ENCODE measurements at places on chromosomes 6 and 20.

DNA sequence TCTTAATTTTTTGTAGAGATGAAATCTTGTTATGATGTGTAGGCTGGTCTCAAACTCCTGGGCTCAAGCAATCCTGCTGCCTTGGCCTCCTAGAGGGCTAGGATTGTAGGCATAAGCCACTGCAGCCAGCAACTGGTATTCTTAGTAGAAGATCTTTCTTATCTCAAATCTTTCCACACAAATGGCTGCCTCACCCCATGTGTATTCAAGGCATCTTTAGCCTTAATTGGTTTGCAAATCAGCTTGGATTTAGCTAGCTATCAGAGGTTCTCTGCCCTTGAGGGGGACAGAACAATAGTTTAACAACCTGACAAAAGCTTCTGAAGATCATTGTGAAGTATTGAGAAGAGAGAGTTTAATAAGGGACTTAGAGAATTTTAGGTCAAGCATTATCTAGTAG, 17.9 kb upstream of the ABRACL start:
- DNase-seq, result no peak

GRCh38 chr6:124962639-124963415, 590 bp downstream of the RNF217 start:
- DNase-seq, result peak; percentile 22

- DNase-seq, result no peak
Observed at GRCh38 chr20:59825944-59826759, 107.3 kb downstream of the SYCP2 start.

GRCh38 chr6:20021795-20022194, 184.6 kb downstream of the ID4 start:
- DNase-seq, result no peak

- DNase-seq, result peak; percentile 27
Observed at GRCh38 chr6:15481390-15482291, 181.2 kb downstream of the DTNBP1 start.

GRCh38 chr6:106377061-106377540, 16.6 kb downstream of the CRYBG1 start:
- DNase-seq, result no peak

DNA sequence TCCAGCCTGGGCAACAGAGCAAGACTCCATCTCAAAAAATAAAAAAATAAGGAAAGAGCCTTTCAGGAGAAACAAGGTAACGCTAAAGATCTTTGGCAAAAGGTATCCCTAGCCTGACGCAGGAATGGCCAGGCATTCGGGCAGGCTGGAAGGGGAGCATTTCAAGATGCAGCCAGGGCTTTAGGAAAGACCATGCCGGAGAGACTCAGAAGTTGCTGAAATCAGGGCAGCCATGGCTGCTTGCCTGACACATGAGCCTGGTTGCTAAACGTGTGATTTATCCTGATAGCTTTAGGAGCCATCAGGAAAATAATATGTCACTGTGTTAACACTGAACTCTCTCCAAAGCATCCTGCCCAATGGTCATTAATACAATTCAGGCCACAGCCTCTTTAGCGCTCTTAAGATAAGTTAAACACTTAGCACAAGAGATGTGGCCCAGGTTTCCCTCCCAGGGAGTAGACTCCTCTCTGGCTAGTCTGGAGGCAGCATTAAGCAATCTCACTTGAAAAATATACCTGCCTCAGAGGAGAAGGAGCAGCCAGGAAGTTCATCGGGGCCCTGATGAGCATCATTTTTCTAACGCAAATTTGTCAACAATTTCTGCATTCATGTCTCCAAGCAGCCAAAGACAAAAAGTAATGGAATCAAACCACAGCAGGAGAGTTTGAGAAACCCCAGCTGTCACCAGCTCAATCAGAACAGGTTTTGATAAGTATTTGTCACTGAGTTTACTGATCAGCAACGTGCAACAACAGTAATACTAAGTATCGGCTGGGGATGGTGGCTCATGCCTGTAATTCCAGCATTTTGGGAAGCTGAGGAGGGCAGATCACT, 200.0 kb downstream of the ZMYND8 start:
- DNase-seq, result no peak

DNA sequence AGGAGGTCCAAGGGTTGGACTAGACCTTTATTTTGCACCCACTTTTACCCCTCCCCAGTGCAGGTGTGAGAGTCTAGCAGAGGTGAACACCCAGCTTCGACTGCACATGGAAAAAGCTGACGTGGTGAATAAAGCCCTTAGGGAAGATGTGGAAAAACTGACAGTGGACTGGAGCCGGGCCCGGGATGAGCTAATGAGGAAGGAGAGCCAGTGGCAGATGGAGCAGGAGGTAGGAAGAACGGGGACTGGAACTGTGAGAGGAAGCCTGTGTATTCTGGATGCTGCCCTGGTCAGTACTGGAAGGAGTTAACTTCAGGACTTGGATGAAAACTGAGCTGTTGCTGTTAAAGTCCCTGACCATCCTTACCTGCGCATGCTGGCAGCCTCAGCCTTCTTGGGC, 10.6 kb downstream of the CEP250 start:
- DNase-seq, result no peak

DNA sequence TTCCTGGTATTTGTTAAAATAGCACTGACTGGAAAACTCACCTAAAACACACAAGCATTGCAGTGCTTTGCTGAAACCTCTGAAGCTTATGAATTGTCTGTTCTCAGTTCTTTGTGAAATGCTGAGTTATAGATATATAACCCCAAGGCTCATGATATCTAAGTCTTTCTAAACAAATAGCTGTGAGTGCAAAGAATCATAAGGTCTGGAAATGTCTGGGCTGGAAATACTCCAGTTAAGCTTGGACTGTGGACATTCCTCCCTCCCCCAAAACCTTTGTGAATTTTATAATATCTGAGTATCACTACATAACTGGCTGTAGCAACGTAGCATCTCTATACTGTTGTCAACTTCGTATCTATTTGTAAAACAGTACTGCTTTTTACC, 69.1 kb downstream of the CBLN4 start:
- DNase-seq, result no peak

- DNase-seq, result no peak
Observed at GRCh38 chr20:5949943-5950270, 426 bp downstream of the TRMT6 start.

GRCh38 chr6:154874773-154875592, 120.1 kb upstream of the TIAM2 start:
- no peak for DNase-seq

DNA sequence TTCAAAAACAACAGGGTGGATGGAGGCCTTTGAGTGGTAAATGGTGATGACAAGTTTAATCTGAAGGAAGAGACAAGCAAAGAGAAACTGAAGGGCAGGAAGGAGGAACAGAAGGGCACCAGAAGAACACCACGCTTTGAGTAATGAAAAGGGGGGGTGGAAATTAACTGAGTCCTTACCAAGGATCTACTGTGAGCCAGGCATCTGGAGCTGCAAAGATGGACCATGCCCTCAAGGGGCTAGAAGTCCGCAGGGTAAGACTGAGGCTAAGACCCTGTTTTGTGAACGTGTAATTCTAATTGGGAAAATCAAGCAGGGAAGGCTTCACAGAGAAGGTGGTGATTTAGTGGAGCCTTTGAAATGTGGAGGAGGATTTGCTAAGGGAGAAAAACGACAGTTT, 1.6 kb downstream of the NDRG3 start:
- no peak for DNase-seq

GRCh38 chr6:7809346-7809745, 83.4 kb downstream of the BMP6 start:
- no peak for DNase-seq

DNA sequence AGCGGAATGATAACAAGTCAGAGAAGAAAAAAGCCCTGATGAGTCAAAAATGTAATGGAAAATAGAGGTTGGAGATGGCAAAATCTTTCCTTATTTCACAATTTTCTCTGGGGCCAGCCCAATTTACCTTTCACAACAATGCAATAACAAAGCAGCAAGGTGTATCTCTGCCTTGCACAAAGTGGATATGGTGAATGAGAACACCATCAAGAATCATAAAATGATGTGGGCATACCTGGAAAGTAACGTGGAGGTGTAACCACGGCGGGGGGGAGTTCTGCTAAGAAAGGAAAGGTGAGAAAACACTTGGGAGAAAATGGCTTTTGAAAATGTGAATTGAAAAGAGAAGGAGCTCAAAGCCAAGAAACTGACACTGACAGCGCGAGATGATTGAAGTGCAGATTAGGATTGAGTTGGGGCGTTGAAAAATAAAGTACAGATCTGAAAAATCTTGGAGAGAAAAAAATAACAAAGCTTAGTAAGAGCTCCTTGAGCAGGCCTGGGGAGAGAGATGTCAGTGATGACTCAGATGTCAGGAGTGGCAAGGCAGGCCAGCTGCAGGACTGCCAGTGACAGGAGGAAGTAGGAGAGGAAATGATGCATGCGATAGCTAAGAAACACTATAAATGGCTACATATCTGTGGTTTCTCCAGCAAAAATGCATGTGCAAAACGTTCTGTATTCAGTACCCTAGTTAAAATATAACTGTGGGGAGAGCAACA, 26.2 kb downstream of the ARHGAP18 start:
- DNase-seq, result peak; percentile 55

DNA sequence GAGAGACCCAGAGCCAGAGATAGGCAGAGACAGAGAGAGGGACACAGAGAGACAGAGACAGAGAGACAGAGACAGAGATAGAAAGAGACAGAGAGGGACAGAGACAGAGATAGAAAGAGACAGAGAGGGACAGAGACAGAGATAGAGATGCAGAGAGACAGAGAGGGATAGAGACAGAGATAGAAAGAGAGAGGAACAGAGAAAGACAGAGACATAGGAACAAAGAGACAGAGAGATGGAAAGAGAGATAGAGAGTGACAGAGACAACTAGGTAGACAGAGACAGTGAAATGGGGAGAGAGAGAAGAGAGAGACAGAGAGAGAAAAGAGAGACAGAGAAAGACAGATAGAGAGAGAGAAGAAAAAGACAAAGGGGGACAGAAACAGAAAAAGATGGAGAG, 165.4 kb upstream of the FOXQ1 start:
- no peak for DNase-seq

DNA sequence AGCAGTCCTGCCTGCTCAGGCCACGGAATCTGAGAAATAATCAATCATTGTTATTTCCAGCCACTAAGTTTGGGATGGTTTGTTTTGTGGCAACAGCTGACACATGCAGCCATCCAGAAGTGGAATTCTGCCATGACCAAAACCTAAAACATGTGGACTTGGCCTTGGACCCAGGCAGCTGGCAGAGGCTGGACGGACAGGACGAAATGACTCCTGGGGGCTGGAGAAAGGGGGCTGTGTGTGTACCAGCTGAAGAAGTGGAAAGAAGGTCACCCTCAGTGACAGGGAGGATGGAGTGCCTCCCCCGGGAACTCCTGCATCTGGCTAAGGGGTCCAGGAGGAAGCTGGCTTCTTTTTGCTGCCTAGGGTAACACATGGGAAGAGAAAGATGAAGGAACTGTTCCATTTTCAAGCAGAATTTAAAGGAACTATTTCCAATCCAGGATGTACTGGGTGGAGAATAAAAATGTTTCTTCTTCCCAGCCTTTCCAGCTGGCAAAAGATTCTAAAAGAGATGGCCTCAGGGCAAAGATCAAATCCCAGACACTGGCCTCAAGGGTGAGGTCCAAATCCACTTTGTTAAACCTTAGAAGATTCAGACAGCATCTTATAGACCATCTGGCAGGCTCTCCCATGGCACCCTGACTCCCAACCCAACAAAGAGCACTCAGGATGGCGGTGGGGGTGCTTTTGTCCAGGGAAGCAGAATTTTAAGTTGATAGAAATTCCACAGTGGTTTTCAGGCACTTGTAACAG, 14.3 kb downstream of the SERPINB6 start:
- DNase-seq, result no peak

DNA sequence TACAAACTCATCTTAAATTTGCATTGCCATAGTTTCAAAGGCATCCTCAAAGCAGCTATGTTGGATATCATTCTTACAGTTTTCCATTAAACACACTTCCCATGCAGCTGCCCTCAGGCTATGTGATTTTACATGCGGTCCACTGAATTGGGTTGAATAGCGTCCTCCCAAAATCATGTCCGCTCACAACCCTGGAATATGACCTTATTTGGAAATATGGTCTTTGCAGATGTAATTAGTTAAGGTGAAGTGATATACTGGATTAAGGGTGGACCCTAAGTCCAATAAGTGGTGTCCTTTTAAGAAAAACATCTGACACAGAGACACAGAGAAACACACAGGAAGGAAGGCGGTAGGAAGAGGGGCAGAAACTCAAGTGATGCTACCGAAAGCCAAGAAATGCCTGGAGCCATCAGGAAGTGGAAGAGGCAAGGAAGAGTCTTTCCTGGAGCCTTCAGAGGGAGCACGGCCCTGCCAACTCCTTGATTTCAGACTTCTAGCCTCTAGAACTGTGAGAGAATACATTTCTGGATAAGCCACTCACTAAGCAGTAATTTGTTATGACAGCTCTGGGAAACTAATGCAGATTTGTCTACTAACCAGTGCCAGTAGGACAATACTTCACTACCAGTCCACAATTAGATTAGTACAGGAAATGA, 42.7 kb upstream of the NHSL1 start:
- no peak for DNase-seq

DNA sequence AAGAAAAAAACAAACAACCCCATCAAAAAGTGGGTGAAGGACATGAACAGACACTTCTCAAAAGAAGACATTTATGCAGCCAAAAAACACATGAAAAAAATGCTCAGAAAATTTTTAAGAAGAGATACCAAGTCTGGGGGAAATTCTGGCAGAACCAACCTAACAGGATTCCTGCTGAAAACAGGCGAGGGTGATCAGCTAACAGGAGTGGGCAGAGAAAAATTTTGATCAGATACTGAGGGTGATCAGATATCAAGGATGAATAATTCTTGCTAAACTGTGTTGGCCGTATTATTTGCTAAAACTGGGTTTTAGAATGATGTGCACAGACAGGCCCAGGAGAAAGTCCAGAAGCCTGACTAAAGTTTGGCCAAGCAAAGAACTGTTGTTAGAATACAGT, 557.3 kb downstream of the CD109 start:
- DNase-seq, result no peak

DNA sequence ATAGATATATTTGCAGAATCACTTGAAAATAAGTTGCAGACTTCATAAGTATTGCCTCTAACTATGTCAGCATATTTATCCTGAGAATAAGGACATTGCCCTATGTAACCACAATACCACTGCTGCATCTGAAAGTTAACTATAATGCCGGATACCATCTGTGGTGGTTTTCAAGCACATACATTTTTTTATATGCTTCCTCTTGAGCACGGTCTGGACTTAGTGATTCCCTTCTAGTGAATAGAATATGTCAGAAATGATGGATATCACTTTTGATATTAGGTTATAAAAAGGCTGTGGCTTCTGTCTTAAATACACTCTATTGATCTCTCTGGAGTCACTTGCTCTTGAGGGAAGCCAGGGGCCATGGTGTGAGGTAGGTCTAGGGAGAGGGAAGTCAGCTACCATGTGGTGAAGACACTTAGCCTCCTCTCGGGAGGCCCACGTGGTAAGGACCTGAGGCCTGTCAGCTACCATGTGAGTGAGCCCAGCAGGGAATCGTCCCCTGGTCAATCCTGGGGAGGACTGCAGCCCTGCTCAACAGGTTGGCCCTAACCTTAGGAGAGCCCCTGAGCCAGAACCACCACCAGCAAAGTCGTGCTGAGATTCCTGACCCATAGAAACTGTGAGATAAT, 57.5 kb downstream of the CCDC170 start:
- no peak for DNase-seq
